Activated T-cell treated with anti-CD3 and anti-CD28 coated beads, Interleukin-2, amount 50 U/mL, for 72 hours (primary cell): ENCODE measurements at places on chromosomes 2 and 18. TPM values are rescaled to one million over a fixed set of nuclear protein-coding genes. Genes with fewer than 3 reads are reported as not detected.

DNA sequence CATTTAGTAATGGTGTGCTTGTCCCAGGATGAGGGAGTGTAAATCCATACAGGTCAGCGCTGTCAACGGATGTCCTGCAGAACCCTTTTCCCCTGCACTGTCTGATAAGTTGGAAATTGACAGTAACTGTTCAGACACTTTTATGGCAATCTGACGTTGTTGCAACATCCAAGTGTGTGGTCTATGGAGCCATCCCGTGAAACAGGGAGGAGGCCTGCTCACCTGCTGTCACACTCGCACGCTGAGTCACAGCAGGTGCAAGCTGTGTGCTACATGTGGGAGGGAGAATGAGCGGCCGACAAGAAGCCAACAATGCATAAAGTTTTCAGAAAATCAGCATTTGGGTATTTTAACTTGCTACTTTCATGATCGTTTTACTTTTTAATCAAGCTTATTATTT lies 43.7 kb upstream of the RMDN2 start:
- no peak for DNase-seq

- DNase-seq: no peak
Measured at GRCh38 chr2:180247658-180248057, 240.6 kb upstream of the CWC22 start.

DNA sequence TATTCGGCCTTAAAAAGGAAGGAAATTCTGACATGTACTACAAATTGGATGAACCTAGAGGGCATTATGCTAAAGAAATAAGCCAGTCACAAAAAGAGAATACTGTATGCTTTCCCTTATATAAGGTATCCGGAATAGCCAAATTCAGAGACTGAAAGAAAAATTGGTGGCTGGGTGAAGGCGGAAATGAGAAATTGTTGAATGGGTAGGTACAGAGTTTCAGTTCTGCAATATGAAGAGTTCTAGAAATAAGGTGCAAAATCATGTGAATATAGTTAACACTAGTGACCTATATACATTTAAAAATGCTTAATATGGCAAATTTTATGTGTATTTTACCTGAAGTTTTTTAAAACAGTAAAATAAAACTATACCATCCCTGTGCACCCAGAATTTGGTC lies 43.1 kb downstream of the RMP24 start:
- no peak for DNase-seq

DNA sequence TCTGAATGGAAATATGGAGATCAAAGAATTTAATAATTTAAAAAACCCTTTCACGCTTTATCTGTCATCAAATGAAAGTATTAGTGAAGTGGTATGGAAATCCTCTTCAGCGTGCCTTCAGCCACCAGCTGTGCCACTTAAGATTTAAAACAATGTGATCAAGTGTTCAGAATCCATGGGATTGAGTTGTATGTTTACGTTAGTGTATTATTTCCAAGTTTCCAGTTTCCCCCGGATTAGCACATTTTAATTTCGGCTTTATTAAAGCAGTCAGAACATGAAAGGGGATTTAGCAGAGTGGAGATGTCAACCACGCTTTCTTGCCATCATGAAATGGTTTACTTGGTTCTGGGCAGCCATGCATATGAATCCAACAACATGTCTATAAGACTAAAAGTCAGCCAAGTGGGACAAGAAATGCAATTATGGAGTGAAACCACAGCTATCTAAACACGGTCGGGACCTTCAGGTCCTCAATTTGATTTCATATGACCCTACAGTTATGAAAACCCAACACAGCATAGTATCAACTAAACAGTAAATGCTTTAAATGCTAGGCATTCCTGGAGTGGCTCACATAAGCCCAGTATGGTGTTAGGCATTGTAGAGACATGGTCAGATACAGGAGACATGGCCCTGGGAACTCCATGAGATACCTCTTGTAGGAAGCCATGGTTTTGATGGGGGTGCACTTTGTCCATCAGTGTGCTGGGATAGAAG lies 224.9 kb upstream of the EPAS1 start:
- DNase-seq: no peak

DNA sequence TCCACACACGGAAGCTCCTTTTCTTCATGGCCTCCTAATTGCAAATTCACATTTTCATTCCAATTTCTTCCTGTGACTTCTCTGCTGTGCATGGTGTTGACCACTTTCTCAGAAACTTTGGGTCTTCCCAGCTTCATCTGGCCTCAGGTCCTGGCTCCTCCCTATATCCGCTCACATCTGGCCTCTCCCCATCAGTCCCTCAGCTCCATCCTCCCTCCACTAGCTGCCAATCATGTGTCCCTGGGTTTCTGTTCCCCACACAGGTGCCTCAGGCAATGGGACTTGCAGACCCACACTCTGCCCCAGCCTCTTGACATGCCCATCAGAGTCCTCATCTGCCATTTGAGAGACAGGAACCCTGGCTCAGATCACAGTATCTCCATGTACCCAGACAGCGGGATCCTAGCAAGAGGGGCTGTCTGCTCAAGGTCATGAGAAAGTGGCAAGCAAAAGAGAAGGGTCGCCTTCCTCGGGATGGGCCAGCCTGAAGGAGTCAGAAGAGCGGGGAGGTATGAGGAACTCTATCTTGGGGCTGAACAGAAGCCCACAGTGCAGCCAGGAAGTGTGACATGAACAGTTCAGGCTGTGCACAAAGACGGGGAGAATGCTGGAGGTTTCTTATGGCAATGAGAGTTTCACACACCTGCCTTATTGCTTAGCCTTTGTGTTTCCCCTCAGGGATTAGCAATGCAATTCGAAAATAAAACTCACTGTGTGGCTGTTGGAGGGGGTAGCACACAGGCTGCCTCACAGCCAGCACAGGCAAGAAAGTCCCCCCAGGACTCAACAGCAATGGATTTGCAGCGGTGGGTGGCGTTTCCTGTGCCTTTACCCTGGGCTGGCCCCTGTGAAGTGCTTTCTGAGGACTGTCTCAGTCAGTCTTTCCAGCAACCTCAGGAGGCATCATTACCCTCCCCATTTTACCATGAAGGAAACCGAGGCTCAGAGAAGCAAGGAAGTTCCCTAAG lies 69.5 kb downstream of the COPS8 start:
- peak; percentile 38 for DNase-seq

DNA sequence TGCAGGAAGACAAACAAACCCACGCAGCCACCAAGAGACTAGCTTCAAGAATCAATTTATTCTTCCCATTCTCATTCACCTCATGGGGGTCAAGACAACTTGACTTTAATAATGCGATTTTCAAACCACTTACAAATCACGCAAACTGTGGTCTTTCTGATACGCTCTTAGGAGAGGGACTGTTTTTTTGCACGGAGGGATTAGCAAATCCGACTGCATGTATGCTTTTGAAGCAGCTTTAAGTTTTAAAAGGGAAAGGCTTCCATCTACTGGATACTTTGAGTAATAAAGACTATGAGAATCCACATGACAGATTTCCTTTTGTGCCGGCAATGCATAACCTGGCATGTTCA lies 322.9 kb upstream of the KCNJ3 start:
- no peak for DNase-seq

- DNase-seq: no peak
Measured at GRCh38 chr18:59035591-59035990, 104.1 kb upstream of the SEC11C start.

DNA sequence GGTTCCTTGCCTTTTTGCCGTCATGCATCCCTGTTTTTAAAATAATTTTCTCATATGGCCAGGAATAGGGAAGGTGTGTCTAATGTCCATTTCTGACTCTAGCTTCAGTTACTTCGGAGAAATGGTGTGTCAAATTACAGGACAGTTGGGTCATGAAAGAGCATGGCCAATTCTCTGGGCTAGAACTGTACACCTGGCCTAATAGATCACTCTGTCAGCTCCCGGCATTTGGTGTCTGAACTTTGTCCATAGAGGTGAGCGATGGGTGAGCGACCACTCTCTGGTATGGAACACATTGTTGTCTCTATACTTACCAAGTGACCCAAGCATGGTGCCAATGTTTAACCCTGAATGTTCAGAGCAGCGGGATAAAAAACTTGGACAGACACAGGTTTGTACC lies 38.3 kb upstream of the ASB18 start:
- DNase-seq: no peak

DNA sequence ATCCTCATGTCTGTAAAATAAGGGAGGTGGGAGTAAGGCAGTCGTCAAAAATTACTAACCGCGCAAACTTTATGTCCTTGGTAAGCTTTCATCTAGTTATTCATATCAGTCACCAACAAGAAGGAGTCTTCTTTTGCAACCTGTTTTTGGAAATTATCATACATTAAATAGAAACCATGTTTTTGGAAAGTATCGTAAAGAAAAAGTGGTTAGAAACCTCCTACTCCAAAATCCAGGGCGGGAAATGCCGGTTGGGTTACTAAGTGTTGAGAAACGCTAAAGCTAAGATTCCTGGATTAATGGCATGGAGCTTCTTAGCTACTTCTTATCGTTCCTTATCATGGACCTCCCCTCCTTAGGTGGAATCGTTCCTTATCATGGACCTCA lies 778 bp downstream of the BBS5 start:
- DNase-seq: no peak

DNA sequence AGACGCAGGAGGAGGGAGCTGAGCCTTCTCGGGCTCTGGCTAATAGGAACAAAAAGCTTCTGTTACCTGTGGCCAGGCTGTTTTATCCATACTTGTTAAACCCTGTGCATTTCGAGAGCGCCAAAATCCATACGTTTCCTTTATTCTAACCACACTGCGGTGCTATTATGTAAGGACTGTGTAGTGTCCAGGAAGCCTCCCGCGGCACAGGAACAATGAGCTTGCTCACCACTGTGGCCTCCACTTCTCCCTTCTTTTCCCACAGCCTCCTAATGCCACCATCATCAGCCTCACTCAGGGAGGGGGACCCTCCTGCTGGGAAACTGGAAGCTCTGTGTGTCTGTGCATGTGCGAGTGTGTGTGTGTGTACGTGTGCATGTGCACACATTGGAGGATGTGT lies 268.5 kb downstream of the HAUS1 start:
- DNase-seq: no peak

DNA sequence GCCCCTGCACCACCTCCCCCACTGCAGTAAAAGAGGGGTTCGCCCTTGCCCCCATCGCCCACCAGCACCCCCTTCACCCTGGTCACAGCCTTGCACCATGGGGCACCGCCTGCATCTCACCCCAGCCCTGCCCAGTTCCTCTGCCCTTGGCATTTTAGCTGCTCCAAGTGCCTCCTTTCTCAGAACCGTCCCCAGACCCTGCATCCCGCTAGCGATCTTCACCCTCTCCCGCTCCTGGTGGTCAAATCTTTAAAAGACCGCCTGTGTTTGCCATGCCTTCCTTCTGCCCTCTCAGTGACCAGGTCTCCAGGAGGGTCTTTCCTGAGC lies 114.7 kb upstream of the OTOS start:
- no peak for DNase-seq

DNA sequence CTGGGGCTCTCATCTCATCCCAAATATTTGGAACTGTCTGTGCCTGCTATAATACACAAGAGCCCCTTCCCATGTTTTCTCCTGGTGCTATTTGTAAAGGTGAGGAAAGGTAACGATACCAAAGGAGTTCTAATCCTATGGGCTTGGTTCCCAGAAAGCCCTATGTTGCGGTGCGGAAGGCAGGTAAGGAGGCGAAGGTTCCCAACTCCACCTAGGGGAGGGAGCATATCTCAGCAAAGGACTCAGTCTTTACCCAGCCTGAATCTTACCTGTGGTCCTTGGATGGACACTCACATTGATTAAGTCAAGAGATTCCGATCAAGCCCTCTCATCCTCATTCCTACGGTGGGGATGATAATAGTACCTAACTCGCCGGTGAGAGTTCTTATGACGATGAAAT lies 140.1 kb downstream of the BCL2 start:
- DNase-seq: no peak

DNA sequence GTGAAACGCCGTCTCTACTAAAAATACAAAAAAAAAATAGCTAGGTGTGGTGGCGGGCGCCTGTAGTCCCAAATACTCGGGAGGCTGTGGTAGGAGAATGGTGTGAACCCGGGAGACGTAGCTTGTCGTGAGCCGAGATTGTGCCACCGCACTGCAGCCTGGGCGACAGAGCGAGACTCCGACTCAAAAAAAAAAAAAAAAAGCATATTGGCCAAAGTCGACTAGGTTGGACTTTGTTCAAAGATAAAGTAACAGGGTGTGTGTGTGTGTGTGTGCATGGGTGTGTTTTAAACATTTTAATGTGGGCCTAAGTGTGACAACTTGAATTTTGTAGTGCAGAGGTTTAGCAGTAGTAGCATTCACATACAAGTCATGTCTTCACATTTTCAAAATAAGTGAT lies 11.7 kb downstream of the GEMIN6 start:
- no peak for DNase-seq

DNA sequence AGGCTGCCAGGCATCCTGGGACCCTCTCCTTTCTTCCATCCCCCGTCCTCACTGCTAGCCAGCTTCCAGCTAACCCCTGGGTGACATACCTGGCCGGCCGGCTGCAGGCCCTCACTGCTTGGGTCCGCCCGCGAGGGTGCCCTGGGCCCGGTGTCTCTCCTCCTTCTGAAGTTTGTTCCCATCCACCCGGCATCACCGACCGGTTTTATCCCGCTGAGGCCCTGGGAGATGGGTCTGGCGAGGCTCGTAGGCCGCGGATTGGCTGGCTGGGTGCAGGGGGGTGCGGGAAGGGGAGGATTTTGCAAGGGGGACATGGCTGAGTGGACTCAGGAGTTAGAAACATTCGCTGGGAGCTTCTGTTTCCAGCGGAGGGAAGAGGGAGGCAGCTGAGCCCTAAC lies at the start of gene PAX8:
PAX8 (minus strand) TSS at position 180 of the 398 bp plus-strand sequence. CDS start 527 bp downstream, outside the sequence.
- no peak for DNase-seq

DNA sequence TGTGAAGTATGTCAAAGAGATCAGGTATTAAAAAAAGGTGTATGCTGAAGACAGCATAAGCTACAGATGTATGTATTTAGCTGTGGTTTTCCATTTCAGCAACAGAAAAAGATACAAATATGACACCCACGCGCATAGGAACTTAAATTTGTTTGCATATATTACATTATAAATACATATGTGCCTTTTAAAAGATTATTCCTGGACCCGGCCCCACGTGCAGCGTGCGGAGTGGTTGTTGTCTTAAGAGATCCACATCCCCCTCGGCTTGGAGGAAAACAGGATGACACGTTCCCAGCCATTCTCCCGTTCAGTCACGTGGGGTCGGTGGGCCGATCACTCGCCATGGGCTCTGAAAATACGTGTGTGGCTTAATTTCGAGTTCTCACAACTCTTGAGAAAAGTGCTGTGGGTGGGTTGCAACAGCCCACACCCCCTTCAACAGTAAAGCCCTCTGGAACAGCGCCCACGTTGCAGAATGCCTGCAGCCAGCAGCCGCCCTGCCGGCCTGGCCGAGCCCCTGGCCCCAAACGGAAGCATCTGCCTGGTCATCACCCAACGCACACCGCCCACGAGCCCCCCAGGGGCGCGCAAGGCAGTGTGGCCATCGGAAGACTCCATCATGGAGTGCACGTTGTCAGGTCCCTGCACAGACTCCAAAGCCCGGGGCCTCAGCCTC lies 18.6 kb upstream of the KCNG2 start:
- no peak for DNase-seq

Gene RGPD4
- total RNA-seq: not detected

Gene MMADHC
- 128 TPM for total RNA-seq

Gene MBD2
- total RNA-seq: 207 TPM

Gene ALLC
- total RNA-seq: not detected

Gene LYPD6B
- total RNA-seq: not detected

Gene HOXD12
- total RNA-seq: not detected

Gene THSD7B
- total RNA-seq: 0.49 TPM

Gene ALPI
- not detected for total RNA-seq

Gene CTNNA2
- total RNA-seq: not detected

Gene KRCC1
- 12.8 TPM for total RNA-seq
